WERI-Rb-1 (cell line): ENCODE measurements at places on chromosomes 16 and 17.

DNA sequence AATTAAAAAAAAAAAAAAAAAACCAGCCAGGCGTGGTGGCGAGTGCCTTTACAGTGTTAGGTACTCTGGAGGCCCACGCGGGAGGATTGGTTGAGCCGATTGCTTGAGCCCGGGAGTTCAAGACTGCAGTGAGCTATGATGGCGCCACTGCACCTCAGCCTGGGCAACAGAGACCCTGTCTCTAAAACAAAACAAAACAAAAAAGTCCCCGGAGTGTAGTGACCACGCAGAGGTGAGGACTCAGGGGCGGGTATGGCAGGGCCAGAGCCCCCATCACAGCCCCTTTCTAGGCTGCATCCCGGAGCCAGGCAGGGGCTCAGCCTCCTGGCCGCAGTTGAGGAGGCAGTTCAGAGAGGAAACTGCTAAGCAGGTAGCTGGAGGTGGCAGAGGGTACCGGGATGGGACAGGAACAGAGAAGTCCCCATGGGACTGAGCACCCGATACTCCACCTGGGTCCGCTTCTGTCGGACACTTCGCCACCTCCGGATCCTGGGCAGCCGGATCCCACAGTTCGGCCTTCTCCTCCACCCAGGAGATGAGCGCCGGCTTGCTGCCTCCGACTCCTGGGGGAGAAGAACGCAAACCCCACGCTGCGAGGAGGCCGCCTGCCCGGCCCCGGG is 800 bp downstream of the ZNF747 start:
- DNase-seq: no peak

- DNase-seq: no peak
Observed at GRCh38 chr16:974611-975261, 4.0 kb upstream of the LMF1 start.

- peak; percentile 96 for DNase-seq
Observed at GRCh38 chr17:45425125-45425983, 7.3 kb downstream of the ARHGAP27 start.

- no peak for DNase-seq
Observed at GRCh38 chr16:333406-334094, 19.0 kb downstream of the AXIN1 start.

DNA sequence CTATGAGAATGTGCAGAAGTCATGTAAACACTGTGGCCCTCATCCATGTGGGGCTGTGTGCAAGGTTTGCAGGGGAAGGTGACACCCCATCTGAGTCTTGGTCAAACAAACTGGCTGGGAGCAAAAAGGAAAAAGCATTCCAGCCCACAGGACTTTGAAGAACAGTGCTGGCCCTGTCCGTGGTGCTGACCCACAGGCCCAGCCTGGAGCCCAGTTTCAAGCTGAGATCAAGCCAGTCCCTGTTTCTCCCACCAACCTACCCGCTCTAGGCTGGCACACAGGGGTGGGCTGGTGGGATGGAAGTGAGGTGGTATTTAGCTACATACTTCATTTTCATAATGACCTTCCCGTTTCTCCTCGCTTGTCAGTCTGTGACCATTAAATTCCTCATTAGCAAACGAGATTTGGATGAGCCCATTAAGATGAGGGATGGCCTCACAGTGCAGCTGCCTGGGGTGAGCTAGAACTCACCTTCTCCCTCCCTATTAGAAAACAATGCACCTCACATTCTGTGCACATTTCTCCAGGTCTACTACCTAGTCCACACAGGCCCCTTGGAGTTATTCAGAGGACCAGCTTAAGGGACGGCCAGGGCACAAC is 12.6 kb upstream of the RPL38 start:
- no peak for DNase-seq

DNA sequence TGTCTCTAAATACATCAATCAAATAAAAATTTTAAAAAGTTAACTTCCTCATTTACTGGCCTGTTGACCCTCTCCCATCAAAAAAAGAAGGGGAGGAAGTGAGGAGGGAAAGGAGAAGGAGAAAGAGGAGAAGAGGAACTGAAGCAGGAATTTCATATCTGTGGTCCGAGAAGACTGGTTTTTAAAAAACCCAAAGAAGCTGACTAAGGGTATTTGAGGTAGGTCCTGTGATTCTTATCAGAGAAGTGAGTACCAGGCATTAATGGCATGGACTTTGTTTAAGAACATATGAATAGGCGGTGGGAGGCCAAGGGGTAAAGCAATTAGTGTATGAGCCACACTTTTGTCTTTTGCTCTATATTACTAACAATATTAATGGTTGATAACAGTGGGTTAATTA is 2.0 kb downstream of the SLC46A1 start:
- DNase-seq: no peak

GRCh38 chr17:74860229-74860871 is 665 bp upstream of the GRIN2C start:
- DNase-seq: no peak

DNA sequence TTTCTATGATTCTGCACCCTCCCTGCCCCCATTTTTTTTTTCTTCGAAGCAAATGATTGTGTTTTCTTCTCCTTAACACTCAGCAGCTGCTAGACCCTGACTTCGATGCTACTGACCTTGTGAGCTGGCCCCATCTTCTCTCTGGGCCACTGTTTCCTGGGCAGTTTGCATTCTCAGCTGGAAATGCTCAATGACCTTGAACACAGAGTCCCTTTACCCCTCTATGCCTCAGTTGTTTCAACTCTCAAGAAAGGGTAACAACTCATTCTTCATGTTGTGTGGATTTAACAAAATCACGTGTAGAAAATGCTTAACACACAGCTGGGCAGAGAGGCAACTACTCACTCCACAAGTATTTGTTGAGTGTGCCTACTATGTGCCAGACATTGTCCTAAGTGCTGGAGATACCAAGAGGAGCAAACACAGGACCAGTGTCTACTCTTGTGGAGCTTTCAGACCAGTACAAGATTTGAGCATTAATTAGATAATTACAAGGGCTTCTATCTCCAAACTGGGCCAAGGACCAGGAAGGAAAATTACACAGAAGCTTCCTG is 66.2 kb downstream of the IQCK start:
- DNase-seq: no peak

DNA sequence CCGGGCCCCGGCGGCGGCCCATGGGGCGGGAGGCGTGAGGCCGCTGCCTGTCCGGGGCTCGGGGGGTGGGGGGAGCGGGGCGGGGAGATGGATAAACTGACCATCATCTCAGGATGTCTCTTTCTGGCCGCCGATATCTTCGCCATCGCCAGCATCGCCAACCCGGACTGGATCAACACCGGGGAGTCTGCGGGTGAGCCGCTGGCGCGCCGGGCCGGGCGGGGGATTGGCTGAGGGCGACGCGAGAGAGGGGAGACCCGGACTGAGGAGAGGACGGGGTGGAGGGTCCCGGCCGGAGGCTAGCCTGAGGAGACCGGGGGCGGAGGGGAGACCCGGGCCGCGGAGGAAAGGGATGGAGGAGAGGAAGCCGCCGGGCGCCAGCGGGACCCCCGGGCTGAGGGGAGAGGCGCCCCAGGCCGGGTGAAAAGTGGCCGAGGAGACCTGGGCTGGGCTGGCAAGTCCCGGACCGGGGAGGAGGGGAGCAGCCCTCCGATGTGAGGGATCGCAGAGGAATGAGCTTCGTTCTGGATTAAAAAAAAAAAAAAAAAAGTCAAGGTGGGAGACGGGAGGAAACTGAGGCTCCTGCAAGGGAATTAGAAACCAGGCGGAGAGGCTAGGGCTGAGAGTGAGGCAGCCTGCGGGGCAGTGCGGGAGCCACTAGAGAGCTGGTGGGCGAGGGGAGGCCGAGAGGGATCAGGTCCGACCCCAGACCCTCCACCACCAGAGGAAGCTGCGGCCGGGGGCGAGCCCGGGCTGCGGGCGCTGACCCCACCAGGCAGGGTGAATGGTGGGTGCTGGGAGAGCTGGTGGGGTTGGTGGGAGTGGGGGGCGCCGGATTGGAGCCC is 526 bp downstream of the MOSMO start:
- no peak for DNase-seq

GRCh38 chr17:47810200-47810821 is 11.3 kb downstream of the OSBPL7 start:
- peak; percentile 97 for DNase-seq

DNA sequence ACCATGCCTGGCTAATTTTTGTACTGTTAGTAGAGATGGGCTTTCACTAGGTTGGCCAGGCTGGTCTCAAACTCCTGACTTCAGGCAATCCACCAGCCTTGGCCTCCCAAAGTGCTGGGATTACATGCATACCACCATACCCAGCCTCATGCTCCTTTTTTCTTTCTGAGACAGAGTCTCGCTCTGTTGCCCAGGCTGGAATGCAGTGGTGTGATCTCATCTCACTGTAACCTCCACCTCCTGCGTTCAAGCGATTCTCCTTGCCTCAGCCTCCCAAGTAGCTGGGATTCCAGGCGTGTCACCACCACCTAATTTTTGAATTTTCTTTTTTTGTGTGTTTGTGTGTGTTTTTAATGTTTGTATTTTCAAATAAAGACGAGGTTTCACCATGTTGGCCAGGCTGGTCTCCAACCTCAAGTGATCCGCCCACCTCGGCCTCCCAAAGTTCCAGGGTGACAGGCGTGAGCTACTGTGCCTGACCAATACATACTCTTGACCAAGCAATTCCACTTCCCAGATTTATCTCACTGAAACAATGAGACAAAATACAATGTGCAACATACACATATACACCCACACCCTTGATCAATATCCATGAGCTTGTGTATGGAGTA is 5.0 kb downstream of the GRB2 start:
- DNase-seq: no peak

DNA sequence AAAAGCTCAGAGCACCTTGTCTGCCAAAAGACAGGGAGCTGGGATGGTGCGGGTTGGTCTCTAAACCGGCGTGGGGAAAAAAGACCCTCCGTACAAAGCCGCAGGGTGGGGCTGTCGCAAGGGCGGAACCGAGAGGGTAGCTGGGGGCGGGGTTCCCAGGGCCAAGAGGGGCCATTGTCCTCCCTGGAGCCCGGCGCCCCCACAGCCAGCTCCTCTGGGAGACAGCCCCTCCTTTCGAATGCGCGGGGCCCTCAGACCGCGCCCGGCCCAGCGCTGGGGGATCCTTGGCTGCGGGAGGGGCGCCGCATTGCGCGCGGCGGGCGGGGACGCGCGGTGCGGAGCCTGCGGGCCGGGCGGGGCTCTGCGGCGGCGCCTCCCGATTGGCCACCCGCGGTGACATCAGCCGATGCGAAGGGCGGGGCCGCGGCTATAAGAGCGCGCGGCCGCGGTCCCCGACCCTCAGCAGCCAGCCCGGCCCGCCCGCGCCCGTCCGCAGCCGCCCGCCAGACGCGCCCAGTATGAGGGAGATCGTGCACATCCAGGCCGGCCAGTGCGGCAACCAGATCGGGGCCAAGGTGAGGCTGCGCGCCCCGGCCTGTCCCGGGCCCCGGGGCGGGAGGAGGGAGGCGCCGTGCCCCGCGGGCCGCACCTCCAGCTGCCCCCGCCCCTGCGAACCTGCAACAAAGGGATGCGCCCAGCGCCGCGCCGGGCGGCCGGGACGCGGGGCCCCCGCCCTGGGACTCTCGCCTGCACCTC is at the start of gene TUBB3:
TUBB3 (plus strand) TSS at position 459 of the 756 bp plus-strand sequence; CDS start at position 519, 60 bp downstream.
- DNase-seq: peak; percentile 69

DNA sequence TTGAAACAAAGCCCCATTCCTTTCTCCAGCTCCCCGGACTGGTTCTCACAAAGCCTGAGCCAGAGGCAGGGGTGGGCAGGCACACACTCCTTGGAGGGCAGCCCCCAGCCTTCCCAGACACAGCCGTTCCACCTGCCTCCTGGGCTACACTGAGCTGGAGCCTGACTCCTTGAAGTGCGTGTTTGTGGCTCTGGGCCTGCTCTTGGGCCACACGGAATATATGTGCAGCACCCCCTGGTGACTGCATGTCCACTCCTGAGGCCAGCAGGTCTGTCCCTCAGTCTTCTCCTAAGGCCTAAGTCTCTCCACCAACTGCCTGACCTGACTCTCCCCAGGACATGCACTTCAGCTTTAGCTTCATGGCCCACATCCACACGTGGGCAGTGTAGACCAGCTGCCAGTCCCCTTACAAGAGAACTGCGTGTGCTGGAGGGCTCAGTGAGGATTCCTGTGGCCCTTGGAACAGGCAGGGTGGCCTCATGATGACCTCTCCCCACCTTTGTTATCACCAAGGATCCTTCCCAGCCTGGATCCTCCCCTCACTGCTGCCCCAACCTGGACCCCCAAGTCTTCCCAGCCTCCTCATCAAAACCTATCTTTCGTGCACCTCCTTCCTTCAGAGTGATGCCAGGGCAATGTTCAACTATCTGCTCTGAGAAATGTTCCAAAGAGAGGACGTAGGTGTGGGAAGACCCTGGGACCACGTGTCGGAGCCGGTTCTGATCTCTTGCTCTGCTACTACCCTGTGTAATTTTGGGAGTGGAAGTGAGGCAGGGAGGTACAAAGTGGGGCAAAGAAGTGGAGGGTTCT is 12.4 kb upstream of the SLC6A2 start:
- peak; percentile 29 for DNase-seq
